Activated T-cell treated with anti-CD3 and anti-CD28 coated beads, Interleukin-2, amount 50 U/mL, for 72 hours (primary cell): ENCODE measurements at places on chromosomes 2 and 18. TPM values are rescaled to one million over a fixed set of nuclear protein-coding genes. Genes with fewer than 3 reads are reported as not detected.
A peak's percentile ranks its signal among the peaks of the same experiment; 100 is the strongest.

The LRRTM4 gene
- not detected for total RNA-seq

The SCTR gene
- not detected for total RNA-seq

The TSPYL6 gene
- not detected for total RNA-seq

The COX7A2L gene
- total RNA-seq, result 140 TPM

The IKZF2 gene
- 19.1 TPM for total RNA-seq

GRCh38 chr2:200482194-200482593 is 27.7 kb downstream of the KCTD18 start:
- no peaks in the 10 kb centered on the region for H3K36me3 ChIP-seq
- no peaks in the 10 kb centered on the region for H3K27me3 ChIP-seq
- peaks cover 8% of the 10 kb centered on the region for H3K4me1 ChIP-seq
- no peak overlapping the region for H3K4me3 ChIP-seq
- no peak overlapping the region for H3K27ac ChIP-seq

- no peak overlapping the region for H3K27ac ChIP-seq
- H3K36me3 ChIP-seq, result no peaks in the 10 kb centered on the region
- H3K27me3 ChIP-seq, result no peaks in the 10 kb centered on the region
- DNase-seq, result no peak
Measured at GRCh38 chr2:96574364-96574763, 37.8 kb downstream of the ARID5A start.

DNA sequence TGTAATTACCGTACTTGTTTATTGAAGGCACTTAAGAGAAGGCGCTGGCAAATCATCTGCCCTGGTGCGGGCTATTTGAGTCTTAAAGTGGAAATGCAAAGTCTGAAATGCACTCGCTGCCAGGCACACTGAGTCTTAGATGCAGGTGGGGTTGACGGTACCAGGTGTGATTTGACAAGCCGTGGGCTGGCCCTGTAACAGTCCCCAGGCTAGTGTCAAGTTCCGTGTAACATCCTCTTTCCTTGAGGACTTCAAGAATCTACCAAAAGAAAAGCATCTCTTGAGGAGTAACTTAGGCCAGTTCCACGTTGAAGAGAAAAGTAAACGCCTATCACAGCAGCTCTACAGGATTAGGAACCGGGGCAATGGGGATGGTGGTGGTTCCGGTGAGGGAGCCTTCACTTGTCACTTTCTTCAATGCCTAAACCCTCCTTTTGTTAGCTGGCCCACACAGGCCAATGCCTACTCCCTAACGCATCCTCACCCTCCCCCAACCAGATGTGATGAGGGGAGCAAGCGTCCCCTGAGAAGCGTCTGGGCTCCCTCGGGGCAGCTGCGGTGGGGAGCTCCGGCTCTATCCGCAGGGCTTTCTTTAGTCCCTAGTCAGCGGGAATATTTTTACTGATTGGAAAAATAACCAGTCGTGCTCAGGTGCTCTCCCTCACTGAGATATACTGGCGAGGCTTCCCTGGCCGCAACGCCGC is 1.5 kb upstream of the UGP2 start:
- H3K4me3 ChIP-seq, result peak overlapping the region; percentile 100
- H3K27me3 ChIP-seq, result no peaks in the 10 kb centered on the region
- H3K4me1 ChIP-seq, result peaks cover 38% of the 10 kb centered on the region
- H3K27ac ChIP-seq, result peak overlapping the region; percentile 90
- no peaks in the 10 kb centered on the region for H3K36me3 ChIP-seq

GRCh38 chr2:33494877-33495641 is 18.6 kb downstream of the RASGRP3 start:
- H3K4me3 ChIP-seq, result no peak overlapping the region
- peaks cover 48% of the 10 kb centered on the region for H3K4me1 ChIP-seq
- H3K27ac ChIP-seq, result no peak overlapping the region
- H3K36me3 ChIP-seq, result no peaks in the 10 kb centered on the region

GRCh38 chr18:48250918-48251317 is 158.3 kb downstream of the ZBTB7C start:
- H3K4me1 ChIP-seq, result no peaks in the 10 kb centered on the region
- H3K4me3 ChIP-seq, result no peak overlapping the region
- H3K36me3 ChIP-seq, result no peaks in the 10 kb centered on the region
- DNase-seq, result no peak
- H3K27me3 ChIP-seq, result peaks cover 24% of the 10 kb centered on the region

- H3K4me3 ChIP-seq, result no peak overlapping the region
- H3K27ac ChIP-seq, result no peak overlapping the region
- no peaks in the 10 kb centered on the region for H3K27me3 ChIP-seq
- DNase-seq, result no peak
- no peaks in the 10 kb centered on the region for H3K4me1 ChIP-seq
- no peaks in the 10 kb centered on the region for H3K36me3 ChIP-seq
Measured at GRCh38 chr2:9300829-9301453, 94.3 kb downstream of the ASAP2 start.

GRCh38 chr2:238106698-238107524 is 6.8 kb downstream of the ESPNL start:
- H3K27ac ChIP-seq, result no peak overlapping the region
- no peaks in the 10 kb centered on the region for H3K27me3 ChIP-seq
- no peak overlapping the region for H3K4me3 ChIP-seq
- no peak for DNase-seq

- H3K27me3 ChIP-seq, result peaks cover 6% of the 10 kb centered on the region
- no peak for DNase-seq
- no peak overlapping the region for H3K4me3 ChIP-seq
- H3K4me1 ChIP-seq, result peaks cover 12% of the 10 kb centered on the region
- no peaks in the 10 kb centered on the region for H3K36me3 ChIP-seq
- H3K27ac ChIP-seq, result no peak overlapping the region
Measured at GRCh38 chr2:62471816-62472215, 34.2 kb downstream of the TMEM17 start.

DNA sequence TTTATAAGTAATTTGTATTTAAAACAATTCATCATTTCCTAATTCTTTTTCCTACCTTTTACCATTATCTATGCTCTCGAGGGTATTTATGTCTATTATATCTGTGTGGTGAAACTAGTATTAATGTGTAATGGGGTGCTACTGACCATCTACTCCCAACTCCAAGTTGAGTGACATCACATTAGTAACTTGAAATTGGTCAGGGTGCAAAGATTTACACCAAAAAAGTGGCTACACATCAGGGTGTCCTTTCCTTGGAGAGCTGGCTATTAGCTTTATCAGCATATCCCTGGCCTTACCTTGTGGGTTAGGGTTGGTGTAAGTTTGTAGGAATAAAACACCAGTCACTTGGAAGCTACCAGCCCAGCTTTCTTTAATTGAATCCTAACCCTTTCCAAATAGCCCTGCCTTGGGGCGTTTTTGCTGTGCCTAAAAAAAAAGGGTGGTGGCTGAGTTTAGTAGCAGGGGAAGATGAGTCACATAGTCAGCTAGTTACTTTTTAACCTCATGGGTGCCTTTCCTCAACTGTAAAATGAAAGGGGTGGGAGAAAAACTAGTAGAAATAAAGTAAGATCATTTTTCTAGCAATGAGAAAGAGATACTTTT is 14.0 kb downstream of the ANXA4 start:
- H3K36me3 ChIP-seq, result no peaks in the 10 kb centered on the region
- peak overlapping the region; percentile 33 for H3K27ac ChIP-seq
- no peak overlapping the region for H3K4me3 ChIP-seq
- peaks cover 9% of the 10 kb centered on the region for H3K4me1 ChIP-seq
- DNase-seq, result peak; percentile 12
- H3K27me3 ChIP-seq, result no peaks in the 10 kb centered on the region

DNA sequence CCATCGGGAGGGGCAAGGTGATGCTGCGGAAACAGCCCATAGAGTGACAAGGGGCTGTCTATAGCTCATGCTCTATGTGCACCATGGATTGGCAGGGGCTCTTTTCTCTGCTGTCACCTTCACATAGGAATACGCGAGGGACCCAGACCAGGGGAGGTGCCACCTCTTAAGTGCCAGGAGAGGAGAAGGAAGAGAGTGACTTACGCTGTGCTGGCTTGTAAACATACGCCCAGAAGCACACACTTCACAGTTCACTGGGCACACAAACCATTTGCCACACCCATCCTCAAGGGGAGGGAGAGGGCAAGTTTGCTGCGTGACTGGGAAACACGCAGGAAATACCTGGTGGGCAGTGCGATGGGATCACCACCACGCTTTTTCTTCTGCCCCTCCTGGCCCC is 65.1 kb upstream of the GPR45 start:
- peaks cover 5% of the 10 kb centered on the region for H3K4me1 ChIP-seq
- H3K36me3 ChIP-seq, result no peaks in the 10 kb centered on the region
- H3K27me3 ChIP-seq, result peaks cover 31% of the 10 kb centered on the region

- H3K27me3 ChIP-seq, result no peaks in the 10 kb centered on the region
- DNase-seq, result no peak
- peaks cover 5% of the 10 kb centered on the region for H3K36me3 ChIP-seq
- H3K4me1 ChIP-seq, result peaks cover 19% of the 10 kb centered on the region
Measured at GRCh38 chr2:178506101-178506500, 25.8 kb downstream of the PLEKHA3 start.

DNA sequence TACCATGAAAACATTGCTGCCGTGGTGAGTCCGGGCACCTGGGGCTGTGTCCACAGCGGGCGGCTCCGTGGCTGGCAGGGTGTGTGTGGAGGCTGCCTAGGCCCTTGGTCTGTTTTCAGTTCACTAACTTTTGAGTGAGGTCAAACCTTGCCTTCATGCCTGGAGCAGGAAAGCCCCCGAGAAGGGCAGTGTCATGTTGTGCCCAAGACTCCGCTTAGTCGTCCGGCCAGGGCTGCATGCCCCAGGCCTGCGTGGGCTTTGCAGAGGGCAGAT is 24.1 kb downstream of the MAL start:
- H3K27ac ChIP-seq, result no peak overlapping the region
- peaks cover 75% of the 10 kb centered on the region for H3K4me1 ChIP-seq
- no peak overlapping the region for H3K4me3 ChIP-seq
- no peak for DNase-seq
- no peaks in the 10 kb centered on the region for H3K27me3 ChIP-seq
